ENCODE measurements at places on chromosomes 3 and 15. TPM values are rescaled to one million over a fixed set of nuclear protein-coding genes. Genes with fewer than 3 reads are reported as not detected.

DNA sequence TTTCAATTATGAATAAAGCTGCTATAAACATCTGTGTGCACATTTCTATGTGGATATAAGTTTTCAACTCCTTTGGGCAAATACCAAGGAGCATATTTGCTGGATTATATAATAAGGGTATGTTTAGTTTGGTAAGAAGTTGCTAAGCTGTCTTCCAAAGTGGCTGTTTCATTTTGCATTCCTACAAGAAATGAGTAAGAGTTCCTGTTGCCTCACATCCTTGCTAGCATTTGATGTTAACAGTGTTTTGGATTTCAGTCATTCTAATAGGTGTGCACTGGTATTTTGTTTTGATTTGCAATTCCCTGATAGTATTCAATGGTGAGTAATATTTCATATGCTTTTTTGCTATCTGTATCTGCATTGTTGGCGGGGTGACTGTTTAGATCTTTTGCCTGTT is 120.7 kb upstream of the MDFIC2 start:
- DNase-seq: no peak

SLC15A2 gene
- total RNA-seq: 8.6 TPM

DNA sequence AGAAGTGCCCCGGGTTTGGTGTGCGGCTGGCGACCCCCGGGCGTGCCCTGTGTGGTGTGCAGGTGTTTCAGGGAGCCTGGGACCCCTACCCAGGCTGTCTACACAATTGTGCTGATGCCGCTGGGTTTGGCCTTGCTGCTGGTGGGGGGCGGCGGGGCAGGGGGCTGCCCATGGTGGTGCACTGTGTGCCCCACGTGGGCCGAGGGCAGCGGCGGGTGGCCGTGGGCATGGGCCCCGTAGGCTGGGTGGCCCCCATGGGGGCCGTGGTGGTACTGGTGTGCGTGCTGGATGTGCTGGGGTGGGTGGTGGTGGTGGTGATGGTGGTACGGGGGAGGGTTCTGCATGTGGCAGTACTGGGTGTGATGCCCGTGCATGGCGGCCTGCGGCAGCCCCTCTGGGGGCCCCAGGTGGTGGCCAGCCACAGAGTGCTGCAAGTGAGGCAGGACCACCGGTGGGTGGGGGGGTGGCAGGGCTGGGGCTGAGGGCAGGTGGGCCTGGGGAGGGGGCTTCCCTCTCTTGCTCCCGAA is 59.6 kb upstream of the RPL32 start:
- peak; percentile 33 for DNase-seq

DNA sequence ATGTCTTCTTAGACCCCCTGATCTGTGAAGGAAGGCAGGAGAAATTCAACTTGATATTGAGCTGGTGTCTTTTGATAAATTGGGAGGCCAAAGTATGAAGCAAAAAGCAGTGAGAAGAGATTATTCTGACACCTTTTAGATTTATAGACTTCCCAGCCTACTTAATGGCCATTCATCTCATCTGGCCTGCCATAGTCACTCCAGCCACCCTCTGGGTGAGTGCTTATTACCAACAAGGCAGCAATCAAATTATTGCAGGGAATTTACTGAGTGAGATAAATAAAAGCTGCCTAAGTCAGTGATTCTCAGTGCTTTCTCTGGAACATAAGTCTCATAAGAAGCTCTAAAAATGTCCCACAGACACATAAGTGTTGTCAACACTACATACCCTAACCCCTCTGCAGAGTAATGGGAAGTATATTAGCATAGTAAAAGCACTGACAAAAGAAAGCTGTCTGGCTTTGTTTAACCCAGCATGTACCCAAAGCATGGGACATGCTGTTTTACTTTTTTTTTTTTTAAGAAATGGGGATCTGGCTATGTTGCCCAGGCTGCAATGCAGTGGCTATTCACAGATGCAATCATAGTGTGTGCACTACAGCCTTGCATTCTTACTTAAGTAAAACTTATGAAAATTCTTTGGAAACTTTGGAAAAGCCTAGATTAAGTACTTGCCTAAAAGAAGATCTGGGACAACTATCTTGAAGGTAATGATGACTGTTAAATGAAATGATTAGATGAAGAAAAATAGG is 725.3 kb downstream of the TUSC7 start:
- DNase-seq: no peak

DNA sequence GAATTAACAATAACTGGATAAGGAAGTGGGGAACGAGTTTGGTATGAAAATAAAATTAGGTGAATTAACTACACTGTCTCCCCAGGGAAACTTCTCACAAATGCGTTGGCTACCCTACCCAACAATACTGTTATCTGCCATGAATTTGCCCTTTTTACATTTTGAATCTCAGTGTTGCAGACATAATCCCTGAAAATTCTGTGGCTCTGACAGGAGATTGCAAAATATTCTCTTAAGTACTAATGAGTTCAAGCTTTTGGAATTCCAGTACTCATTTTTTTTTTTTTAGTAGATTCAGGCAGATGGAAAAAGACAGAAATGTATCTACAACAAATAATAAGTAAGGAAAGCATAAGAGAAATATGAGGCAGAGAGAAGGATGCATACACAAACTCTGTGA is 332.6 kb downstream of the LSAMP start:
- DNase-seq: no peak

DNA sequence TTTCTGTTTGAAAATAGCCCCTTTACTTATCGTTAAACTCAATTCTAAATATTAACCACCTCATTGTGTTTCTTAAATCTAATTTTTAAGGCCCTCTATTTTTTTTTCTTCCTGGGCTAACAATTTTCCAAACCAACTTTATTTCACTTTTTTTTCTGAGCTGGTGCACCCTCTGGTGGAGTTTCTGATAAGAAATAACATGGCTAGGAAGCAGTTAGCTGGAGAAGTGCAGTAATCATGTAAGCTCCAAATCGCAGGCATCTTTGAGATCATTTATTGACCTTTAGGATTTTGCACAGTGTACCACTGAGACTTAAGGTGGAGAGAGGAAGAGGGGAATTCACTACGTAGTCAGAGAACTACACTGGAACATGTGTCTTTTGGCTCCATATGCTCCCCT is 6.4 kb downstream of the TMEM207 start:
- DNase-seq: no peak

GOLGA8S gene
- total RNA-seq: 0.38 TPM

CCR8 gene
- not detected for total RNA-seq

DNA sequence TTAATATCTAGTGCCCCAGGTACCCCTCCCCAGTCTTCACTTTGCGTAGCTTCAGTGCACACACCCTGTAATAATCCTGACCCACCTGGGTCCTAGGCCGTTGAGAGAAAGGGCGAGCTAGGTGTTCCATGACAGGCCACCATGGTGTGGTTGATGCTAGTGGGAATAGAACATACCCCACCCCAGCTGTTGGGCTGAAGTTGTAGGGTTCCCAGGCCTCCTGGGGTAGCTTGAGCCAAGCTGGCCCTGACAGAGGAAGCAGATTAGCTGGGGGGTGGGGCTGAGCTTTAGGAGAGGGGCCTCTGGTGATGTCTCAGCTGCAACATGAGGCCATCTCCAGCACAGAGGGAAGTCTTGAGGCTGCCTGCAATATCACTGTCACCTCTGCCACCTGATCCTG is 40.5 kb downstream of the RAB11A start:
- no peak for DNase-seq

DNA sequence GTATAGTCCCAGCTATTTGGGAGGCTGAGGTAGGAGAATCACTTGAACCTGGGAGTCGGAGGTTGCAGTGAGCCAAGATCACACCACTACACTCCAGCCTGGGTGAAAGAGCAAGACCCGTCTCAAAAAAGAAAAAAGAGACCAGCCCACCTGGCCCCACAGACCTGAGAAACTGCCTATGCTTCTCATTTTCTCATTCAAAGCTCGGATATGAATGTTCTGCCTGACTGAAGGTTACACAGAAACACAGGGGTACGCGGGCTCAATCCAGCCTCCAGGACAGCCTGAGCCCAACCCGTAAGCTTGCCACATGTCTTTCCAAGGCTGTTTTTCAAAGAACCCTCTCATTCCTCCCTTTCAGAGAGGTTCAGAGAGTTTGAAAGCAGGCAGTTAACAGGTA is 9.7 kb upstream of the LRRC15 start:
- peak; percentile 7 for DNase-seq
